SW480 (cell line): ENCODE measurements at places on chromosomes 4 and X.

DNA sequence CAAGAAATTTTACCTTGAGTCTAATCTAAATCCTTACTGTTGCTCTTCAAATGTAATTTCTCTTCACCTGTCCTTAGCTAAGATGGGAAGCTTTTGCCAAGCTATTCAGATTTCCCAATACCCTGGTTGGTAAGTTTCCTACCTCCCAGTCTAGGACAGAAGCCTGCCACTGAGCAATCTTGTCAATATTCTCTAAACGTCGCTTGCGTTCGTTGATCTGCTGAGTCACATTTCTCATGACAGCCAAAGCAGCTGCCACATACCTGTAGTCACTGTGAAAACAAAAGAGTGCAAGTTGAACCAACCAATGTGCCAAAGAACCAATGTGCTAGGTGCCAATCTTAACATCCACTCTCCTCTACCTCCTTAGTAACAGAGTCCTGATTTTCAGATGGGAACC, 111.1 kb downstream of the ARHGEF9 start:
- DNase-seq, result no peak

GRCh38 chrX:97021680-97022079, 138.0 kb downstream of the RPA4 start:
- no peak for DNase-seq

- no peak for DNase-seq
These were observed 8.5 kb downstream of the TRIM2 start for GRCh38 chr4:153212736-153213135.

DNA sequence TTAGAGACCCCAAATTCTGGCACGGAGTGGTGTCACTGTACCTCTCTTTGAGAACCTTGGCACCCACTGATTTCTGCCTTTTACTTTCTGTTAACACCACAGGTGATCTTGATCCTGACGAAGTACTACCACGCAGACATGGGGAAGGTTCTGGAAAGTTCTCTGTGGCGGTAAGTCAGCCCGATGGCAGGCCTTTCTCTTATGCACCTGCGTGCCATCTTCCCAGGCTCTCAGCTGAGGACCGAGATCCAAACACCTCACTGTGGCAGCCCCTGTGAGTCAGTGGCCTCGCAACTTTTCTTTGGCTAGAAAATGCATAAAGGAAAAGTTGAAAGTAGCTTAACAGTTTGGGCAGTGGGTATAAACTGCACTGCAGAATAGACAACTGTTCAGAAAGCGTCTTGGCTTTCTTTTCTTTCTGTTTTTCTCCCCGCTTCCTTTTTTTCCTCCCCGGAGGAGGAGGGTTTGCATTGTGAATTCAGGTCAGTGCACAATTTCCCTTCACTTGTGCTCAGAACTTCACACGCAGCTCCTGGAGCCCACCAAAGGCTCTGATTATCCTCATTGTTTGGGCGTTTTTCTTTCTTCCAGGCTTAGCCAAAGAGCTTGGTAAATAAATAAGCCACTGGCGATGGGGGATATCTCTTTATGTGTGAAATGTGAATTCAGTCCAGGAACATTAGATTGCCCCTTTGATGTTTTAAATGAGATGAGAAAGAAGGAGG, 38.4 kb downstream of the PSAPL1 start:
- no peak for DNase-seq

DNA sequence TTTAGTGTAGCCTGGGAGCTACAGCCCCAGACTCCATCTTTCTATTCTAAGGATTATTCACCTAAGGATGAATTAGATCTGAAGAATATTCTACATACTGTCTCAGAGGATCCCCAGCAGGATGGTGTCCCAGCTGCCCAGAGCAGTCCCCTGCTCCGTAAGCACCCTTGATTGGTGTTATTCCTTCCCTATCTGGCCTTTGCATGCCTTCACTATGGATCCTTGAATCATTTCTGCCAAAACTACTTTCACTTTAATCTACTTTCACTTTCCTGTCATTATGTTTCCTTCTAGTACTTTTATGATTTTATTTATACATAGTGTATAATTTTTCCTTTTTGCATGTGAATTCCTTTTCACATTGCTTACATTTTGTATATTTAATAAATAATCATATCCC, 39.2 kb downstream of the ARHGAP24 start:
- DNase-seq, result no peak

GRCh38 chr4:109915385-109916026, 2.8 kb downstream of the EGF start:
- DNase-seq, result no peak

- DNase-seq, result no peak
These were observed 42.7 kb downstream of the HPRT1 start for GRCh38 chrX:134502686-134503085.

GRCh38 chr4:11602606-11603340, 174.1 kb upstream of the HS3ST1 start:
- no peak for DNase-seq

DNA sequence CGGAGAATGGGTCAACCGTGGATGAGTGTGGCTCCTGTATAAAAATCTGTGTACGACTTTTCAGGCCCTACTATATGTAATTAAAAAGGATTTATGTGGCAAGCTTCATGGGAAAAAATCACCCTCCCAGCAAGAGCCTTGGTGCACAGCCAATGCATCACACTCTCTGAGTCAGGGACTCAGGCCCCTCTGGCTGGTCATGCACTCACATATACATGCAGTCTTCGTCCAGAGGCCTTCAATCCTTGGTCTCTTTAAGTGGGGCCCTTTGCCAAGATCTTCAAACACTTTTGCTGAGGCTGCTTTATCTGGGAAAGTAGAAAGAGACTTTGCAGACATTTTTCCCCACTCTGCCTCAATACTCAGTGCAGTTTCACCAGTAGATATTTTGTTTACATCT, 311.4 kb upstream of the FSTL5 start:
- DNase-seq, result no peak

GRCh38 chrX:57289089-57289488, 2.6 kb downstream of the FAAH2 start:
- DNase-seq, result no peak

- DNase-seq, result no peak
These were observed 14.6 kb downstream of the LDB2 start for GRCh38 chr4:16883806-16884205.

DNA sequence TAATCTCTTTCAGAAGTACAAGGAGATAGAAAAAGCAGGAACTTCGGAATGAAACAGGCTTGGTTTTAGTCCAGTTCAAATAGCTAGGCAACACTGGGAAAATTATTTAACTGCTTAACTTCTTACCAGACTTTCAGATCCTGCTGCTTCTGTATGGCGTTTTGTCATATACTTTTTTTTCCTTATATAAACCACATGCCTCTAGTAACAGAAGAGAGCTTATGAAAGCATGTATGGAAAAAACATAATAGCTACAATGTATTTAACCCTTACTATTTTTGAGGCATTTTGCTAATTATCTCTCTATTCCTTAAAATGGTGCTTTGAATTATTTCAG, 439.6 kb downstream of the INPP4B start:
- no peak for DNase-seq

DNA sequence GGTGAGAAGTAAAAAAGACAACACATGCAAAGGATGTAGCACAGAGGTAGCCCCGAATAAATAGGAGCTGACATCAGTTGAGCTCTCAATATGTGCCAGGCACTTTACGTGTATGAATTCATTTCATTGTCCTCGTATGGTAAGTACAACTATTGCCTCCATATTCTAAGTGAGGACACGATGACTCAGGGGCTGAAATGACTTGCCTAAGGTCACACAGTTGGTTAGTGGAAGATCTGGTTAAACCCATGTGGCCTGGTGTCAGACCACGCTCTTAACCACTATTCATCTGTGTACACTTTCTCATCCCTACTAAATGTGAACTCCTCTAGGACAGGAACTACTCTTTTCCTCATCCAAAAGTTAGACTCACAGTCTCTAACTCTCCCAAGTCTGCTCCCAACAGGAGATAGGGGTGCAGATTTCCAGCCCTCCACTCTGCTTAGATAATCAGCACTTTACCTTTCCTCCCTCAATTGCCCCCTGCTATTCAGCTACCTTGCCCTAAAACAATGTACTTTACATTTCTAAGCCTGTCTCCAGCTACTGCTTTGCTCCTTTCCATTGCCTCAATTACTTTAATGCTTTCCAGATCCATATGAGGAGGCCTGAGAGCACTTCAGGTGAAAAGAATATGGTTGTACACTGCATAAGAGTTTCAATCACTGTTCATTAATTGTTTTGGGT, 58.8 kb upstream of the LHFPL1 start:
- DNase-seq, result no peak

- no peak for DNase-seq
These were observed 92.3 kb upstream of the DCLK2 start for GRCh38 chr4:149985981-149986380.

DNA sequence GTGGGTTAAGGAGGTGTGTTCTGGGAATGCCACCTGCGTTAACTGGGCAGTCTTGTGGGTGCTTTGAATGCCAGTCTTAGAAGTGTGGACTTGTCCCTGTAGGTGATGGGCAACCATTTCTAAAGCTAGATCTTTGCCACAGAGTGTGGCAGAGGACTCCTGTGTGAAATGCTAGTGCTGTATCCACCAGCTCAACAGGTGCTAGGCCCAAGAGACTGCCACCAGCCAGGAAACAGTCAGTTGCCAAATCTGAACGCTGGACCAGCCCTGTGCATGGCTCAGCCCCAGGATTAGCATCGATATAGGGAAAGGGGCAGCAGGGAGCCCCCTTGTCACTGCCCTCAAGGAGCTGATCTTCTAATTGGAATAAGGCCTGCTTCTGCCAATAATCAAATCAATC, 35.3 kb downstream of the STARD8 start:
- DNase-seq, result no peak

- no peak for DNase-seq
These were observed 225.4 kb downstream of the PCDH7 start for GRCh38 chr4:30945586-30945985.

DNA sequence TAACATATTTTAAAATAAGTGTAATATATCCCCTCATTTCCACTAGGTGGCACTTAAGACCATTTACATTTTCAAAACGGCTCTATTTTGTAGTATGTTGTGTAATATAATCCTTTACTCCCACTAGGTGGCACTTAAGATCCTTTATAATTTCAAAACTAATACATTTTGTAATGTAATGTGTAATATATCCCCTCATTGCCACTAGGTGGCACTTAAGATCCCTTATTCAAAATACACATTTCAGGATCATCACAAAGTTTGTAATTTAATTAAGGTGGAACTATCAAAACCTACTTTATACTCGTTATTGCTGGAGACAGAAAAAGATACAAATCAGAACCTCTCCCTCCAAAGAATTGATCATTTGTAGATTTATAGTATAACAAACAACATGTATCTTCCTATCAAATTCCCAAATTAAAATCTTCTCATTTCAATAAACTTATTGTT, 132.5 kb downstream of the ARHGAP6 start:
- DNase-seq, result peak; percentile 89

- no peak for DNase-seq
These were observed 27.8 kb upstream of the FGFBP2 start for GRCh38 chr4:15990570-15991285.

GRCh38 chr4:82528074-82528473, 33.7 kb downstream of the TMEM150C start:
- peak; percentile 13 for DNase-seq

DNA sequence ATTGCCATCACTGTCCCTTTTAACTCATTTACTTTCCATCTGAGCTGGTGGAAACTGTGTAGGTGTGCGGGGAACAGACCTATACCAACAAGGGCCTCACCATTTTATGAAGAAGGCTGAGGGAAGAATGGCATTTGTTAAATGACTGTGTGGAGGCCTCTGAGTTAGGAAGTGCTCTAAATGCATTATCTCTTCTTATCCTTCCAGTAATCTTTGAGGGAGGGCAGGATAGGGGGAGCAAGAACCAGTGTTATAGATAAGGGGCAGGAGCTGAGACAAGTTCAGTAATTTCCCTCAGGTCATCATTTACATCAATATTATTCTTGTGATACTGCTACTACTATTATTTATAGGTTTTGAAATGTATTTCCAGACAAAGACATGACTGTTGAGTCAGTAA, 122.4 kb upstream of the PDLIM3 start:
- no peak for DNase-seq

GRCh38 chr4:53121264-53121865, 244.5 kb downstream of the SCFD2 start:
- no peak for DNase-seq

DNA sequence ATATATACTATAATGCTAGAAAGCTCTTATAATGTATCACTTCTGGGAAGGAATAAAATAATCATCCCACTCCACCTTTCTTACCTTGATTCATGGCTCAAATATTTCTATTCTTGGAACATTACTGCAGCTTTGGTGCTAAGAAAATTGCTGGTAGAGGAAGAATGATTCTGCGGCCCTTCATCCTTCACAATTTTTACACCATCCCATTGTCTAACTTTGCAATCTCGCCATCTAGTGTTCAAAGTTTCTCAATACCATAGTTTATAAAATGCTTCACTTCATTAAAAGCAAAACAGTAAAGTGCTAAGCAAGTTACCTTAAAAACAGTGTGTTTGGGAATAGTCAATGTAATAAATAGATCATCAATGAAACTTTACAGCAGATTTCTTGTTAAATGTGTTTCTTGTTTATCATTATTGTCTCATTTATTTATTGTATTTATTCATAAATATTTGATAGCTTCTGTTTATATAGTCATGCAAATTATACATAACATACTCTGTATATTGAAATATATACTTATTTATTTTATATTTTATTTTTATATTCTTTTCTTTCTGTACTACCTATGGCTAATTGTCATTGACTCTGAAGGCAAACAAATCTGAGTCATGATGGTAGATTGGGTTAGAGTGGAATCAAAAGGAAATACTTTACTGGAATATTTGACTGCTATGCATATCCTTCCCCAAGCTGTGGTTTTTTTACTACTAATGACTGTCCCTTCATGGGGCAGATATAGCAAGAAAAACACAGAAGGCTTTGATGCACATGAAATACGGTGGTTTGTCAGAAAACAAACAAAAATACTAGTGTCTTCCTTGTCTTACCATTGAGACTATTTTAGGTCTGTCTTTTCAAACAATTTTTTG, 390.7 kb downstream of the MAPK10 start:
- peak; percentile 22 for DNase-seq

DNA sequence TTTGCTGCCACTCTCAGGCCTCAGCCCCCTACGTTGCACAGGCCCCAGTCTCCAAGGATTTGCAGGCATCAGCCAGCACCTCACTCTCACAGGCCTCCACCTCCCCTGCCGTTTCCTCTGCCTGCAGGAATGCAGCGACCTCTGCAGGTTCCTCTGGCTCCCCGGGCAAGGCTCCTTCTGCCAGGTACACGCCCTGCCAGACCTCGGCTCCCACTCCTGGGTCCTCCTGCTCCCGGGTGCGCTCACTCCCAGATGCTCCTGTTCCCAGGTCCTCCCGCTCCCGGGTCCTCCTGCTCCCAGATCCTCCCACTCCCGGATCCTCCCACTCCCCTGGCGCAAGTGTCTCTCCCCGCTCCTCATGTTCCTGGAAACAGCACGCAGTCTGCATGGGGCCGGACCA, 144.4 kb upstream of the RADX start:
- no peak for DNase-seq

DNA sequence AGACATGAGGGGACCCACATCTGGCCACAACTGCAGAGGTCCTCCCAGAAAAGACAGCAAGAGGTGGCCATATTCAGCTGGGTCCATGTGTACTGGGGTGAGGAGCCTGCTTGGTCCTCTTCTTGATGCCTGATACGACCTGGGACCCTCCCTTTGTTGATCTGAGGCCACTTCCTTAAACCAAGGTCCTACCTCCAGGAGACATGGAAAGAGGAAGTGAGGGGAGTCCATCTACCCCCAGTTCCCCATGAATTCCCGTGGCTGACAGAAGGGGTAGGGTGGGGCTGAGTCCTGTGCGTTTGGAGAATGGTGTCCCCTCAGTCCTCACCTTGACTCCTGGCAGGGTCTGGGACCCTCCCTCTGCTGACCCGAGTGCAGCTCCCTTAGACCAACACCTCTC, 2.1 kb downstream of the MAGEA10 start:
- DNase-seq, result no peak

- DNase-seq, result peak; percentile 29
These were observed 24.3 kb downstream of the LINC00632 start for GRCh38 chrX:140733766-140734342.
